ENCODE measurements at places on chromosomes 7 and 10.

DNA sequence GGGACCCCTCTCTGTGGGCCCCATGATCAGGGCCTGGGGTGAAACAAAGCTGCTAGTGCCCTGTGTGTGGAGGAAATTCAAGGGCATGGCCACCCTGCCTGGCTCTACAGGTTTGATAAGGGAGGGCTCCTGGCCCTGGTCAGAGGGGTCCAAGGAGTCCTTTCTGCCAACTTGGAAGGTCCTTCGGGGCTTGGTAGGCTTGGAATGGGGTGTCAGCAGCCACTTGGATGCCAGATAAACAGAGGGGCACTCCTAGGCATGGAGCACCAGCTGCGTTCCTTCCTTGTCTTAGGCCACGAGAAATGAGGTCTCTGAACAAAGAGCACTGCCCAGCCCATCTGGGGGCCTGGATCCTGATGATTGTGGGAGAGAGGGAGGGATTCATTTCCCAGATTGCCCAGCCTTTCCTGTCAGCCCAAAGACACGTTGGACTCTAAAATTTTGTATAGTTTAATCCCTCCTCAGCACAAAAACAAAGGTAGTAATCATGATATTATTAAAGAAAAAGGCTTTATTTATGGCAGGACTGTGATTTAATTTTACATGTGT is 5.1 kb downstream of the MTURN start:
- DNase-seq = no peak

- DNase-seq = no peak
Observed at GRCh38 chr7:35735396-35735795, 40.5 kb upstream of the HERPUD2 start.

DNA sequence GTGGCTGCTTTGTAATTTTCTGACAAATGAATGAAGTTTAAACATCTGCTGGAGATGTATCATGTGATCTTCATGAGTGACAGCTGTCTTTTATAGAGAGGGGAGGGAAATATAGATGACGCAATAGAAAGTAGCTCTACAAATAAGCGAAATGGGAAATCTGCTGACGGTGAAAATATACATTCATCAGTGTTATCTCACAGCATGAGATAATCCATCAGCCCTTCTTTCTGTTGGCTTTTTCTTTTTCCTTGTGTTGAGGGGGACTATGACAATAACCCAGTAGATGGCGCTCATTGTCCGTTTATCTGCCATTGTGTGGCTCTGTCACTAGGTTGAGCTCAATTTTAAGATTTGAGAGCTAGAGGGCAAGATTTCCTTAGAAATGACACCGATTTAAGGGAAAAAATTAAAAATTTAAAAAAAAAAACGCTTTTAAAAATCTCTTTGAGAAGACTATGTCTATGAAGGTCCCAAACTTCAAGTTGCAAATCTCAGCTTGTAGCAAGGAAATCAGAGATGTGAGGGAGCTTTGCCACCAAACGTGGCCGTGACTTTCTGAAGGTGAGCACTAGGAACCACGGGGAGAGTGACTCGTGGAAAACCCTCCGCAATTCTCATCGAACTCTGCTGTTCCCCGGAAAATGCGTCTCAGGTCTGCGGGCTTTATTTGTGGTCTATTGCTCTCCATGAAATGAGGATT is 114.6 kb upstream of the SFMBT2 start:
- peak; percentile 64 for DNase-seq

GRCh38 chr10:48681740-48682139 is 2.9 kb upstream of the WDFY4 start:
- no peak for DNase-seq

DNA sequence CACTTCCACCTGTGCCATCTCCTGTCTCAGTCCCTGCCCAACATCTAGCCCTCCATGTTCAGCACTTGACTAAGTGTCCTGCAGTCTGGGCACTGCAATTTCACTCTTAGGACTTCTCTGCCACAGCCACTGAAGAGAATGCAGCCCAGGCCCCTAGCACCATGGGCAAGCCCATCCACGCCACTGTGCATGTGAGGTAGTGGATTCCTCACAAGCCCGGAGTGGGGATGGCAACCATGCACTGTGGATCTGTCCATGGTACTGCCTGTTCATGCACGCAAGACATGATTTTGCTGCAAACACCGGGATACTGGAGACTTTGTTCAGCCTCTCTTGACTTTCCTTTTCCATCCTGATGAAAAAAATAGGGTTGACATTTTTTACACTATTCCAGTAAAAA is 12.3 kb downstream of the DDC start:
- peak; percentile 31 for DNase-seq

- no peak for DNase-seq
Observed at GRCh38 chr10:132398566-132398991, 1.6 kb downstream of the PWWP2B start.

DNA sequence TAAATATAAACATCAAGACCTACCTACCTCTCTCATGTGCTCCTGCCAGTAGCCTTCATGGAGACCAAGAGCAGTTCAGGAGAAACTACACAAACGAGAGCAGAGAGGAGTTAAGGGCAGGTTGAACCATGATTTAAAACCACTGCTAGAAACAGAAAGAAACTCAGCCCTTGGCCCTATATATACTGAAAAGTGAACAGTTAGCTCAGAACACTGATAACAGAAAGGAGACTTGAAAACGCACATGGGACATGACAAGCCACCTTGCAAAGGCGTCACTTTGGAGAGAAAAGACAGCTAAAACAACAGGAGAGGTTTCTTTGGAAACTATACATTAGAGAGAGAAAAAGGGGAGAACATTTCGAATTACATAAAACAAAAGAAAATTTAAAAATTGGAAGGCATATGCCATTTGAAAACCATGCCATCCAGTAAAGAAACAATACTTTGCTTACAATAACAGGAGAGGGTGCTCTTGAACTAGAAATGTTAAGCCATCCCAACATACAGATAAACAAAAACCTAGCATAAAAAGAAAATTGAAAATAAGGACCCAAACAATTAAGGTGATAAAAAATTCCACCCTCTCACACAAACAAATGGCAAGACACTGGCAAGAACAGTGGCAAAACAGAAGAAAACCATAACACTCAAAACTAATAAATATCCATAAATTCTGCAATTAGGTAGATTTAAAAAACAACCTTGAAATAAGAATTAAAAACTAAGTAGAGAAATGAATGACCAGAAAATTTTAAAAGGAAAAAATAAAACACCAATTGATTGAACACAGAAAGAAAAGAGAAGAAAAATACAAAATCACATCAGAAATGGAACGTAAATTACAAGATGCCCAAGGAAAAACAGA is 232.7 kb downstream of the IMMP2L start:
- DNase-seq = no peak

DNA sequence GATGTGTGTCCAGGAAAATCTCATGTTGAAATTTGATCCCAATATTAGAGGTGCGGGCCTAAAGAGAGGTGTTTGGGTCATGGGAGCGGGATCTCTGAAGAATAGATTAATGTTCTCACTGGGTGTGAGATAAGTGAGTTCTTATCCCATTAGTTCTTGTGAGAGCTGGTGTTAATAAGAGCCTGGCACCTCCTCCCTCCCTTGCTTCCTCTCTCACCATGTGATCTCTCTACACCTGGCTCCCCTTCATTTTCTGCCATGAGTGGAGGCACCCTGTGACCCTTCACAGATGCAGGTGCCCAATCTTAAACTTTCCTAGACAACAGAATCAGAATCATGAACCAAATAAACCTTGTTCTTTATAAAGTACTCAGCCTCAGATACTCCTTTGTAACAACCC is 19.5 kb downstream of the MTPN start:
- no peak for DNase-seq

- no peak for DNase-seq
Observed at GRCh38 chr7:29859524-29860185, 53.3 kb downstream of the WIPF3 start.

- DNase-seq = no peak
Observed at GRCh38 chr10:127452568-127452967, 96.5 kb upstream of the NPS start.

GRCh38 chr10:86535132-86535882 is 13.7 kb upstream of the WAPL start:
- DNase-seq = no peak

GRCh38 chr10:104301907-104302690 is 33.1 kb downstream of the GSTO2 start:
- DNase-seq = no peak

DNA sequence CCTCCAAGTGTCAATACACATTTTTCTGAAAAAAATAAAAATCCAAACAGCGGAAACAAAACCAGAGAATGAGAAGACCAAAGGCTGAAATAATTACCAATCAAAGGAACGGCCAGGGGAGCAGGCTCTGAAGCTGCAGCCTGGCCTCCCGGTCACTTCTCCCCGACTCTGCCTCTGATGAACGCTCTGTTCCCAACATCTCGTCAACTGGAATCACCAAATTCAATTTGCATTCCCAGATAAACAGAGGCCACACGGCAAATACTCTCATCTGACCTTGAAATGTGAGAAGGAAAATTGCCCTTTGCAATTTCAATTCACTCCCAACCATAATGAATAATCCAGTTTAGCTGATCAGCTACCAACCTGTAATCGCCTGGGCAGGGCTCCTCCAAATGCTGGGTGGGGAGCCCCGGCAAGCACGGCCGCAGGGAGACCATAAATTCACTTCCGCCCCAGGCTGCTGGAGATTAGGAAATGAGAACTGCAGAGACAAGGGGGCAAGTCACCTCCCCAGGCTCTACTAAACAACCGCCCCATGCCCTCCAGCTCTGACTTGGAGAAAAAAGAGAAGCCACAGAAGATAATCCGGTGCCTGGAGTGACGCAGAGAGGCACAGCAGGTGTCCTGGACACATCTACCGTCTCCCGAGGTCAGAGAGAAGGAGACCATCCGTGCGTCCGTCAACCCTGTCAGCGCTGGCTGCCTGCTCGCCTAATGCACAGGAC is 153.2 kb downstream of the MAD1L1 start:
- no peak for DNase-seq

DNA sequence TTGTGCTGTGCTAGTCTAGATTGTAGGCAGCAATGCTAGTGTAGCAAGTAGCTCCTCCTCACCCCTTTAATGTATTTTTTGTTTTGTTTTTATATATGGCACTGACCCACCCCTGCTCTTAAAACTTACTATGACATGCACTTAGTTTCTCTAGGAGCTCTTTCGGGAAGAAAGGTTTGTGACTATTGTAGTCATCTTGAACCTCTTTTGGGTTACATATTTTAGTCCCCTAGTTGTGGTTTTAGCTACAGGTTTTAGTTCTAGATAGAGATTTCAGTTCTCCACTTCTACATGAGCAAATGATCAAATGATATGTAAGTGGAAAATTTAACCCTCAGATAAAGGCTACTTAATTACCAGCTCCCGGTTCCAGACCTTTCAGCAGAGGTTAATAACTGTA is 14.9 kb downstream of the MINPP1 start:
- no peak for DNase-seq

DNA sequence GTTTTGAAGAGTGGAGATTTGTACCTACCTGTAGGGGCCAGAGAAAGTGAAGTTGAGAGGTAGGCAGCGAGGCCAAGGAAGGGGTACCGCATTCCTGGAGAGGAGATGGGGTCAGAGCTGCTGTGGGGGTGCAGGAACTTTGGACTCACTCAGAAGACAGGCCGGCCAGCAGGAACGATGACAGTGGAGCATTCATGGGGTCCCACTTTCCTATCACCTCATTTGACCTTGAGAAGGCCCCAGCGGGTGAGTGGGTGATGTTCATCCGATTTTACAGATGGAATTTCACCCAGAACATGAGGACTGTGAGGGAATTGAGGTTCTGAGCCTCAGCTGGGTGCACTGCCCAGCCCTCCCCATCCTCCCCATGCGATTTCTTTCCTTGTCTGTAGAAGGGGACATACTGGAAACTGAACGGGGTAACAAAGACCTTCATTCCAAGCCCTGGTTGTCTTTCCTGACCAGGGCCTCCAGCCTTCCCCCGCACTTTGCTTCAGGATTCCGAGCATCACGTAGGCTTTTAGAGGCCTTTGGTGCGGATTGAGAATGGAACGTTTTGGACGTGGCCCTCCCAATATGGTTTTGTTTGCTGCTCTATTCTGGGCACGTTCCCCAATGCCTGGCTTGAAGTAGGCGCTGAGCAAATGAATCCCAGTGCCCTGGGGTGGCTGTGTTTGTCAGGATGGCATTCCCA is 87.3 kb downstream of the ADCY1 start:
- no peak for DNase-seq

DNA sequence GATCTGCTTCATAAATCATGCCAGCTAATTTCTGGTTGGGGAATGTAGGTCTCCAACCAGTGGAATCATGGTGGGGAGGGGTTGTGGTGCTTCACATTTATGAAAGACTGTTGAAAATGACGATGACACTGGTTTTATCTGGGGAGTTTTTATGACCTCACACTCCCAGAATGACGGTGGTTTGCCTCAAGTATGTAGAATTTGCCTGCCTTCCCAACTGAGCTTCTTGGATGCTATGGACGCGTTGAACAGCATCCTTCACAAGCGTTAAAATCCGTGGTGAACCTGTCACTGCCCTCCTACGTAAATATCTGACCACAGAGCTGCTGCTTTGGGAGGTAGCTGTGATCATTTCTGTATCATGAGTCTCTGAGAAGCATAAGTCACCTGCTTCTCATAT is 3.3 kb downstream of the INSYN2A start:
- DNase-seq = peak; percentile 79

GRCh38 chr10:127485153-127485857 is 63.8 kb upstream of the NPS start:
- DNase-seq = no peak

GRCh38 chr10:97795886-97796285 is 24.1 kb upstream of the SFRP5 start:
- no peak for DNase-seq

- peak; percentile 45 for DNase-seq
Observed at GRCh38 chr7:4661871-4662270, 20.2 kb upstream of the FOXK1 start.

- DNase-seq = peak; percentile 85
Observed at GRCh38 chr7:21960922-21961321, 15.2 kb upstream of the CDCA7L start.
